Stimulated activated CD8-positive, alpha-beta memory T cell treated with anti-CD3 and anti-CD28 coated beads, Interleukin-4, amount 100 ng/mL, for 48 hours (primary cell): ENCODE measurements at places on chromosomes 11 and 22.

- no peak for DNase-seq
Observed at GRCh38 chr11:31646216-31646615, 136.6 kb downstream of the ELP4 start.

DNA sequence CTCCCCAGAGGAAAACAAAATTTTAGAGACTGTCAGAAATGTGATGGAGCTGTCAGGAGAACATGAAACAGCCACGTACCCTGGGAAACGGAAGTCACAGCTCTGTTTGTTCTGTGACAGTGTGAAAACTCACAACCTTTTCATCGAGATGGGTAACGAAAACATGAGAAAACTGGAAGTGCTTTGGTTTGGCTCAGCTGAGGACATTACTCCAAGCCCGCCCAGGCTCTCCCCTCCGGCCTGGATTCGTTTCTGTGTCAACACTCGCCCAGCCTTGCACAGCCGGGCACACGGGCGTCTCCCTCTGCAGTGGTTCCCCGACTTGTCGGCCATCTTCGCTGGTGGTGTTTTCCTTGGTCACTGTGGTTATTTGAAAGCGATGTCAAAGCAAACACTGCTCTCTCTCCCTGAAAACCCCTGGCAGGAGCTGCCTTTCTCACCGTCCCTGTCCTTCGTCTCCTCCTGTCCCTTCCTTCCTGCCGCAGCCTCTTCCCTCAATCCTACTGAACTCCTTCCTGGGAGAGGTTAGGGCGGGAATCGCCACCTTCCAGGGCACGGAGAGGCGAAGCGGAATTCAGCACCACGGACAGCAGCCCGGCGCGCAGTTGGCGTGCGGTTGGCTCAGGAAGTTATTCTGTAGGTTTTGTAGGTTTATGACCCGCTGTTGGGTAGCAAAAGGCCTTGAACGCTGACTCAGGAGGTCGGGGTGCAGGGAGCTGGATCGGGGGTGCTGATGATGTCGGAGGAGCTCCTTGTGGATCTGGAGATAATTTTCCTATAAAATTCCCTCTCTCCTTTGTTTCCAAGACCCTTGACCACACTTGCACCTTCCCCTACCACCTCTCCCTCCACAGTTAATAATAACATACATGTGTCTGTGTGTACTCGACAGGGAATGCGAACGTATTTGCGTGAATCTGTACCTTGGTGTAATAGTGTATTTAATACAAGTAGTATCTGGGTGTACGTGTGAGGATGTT lies 13.1 kb upstream of the RPS19BP1 start:
- peak; percentile 85 for DNase-seq

- no peak for DNase-seq
Observed at GRCh38 chr11:112235750-112236390, 9.6 kb downstream of the PTS start.

- DNase-seq: no peak
Observed at GRCh38 chr22:17906978-17907747, 117.2 kb downstream of the MICAL3 start.

GRCh38 chr11:6856871-6857270 lies 6.0 kb upstream of the OR10A2 start:
- DNase-seq: no peak

DNA sequence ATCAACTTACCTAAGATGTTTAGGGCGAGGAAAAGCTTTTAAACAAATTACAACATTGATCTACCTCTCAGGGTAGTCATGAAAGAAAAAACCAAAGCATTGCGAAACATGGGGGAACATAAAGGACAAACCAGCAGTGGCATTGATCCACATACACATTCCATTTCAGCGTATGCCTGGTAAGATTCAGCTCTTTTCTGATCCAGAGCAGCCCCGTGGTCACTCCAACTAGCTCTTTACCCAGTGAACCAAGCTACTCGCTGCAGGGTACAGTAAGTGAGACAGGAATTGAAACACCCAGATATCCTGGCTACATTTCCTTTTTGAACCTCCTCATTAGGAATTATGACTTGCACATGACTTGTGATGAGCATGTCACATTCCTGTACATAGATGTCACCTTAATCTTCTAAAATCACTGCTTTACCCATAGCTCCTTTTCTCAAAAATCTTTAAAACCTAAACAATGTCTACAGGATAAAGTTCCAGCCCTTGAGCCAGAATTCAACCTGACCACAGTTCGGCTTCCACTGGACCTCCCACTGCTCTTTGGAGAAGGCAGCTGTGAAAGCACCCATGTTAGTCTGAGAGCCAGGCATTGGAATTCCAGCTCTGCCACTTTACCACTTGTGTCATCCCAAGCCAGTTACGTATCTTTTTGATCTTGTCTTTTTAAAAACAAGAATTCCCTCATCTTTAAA lies 42.9 kb upstream of the AKIP1 start:
- DNase-seq: no peak

DNA sequence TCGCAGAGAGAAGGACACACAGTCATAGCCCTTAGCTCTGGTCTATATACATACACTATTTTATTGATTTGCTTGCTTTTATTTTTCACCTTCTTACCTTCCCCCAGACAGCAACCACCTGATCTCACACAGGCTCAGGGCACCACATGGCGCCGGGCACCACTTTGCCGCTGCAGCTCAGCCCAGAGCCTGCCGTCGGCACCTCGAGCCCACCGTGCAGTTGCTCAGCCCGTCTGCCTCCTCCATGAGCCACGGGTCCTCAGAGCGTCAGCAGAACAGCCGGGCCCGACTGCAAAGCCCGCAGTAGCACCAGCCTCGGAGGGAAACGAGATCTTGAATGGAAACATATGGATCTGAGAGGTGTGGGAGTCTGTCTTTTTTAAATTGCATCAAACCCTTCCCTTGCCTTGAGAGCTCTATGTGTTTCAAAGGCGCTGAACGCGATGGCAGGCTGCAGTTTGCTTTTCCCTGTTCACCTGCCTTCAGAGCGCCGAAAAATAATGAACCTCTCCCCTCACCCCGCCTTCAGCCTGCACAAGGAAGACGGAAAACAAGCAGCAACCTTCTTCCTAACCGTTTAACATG lies 505.4 kb downstream of the MN1 start:
- DNase-seq: no peak

GRCh38 chr11:111327908-111328624 lies 29.7 kb downstream of the POU2AF3 start:
- DNase-seq: no peak

DNA sequence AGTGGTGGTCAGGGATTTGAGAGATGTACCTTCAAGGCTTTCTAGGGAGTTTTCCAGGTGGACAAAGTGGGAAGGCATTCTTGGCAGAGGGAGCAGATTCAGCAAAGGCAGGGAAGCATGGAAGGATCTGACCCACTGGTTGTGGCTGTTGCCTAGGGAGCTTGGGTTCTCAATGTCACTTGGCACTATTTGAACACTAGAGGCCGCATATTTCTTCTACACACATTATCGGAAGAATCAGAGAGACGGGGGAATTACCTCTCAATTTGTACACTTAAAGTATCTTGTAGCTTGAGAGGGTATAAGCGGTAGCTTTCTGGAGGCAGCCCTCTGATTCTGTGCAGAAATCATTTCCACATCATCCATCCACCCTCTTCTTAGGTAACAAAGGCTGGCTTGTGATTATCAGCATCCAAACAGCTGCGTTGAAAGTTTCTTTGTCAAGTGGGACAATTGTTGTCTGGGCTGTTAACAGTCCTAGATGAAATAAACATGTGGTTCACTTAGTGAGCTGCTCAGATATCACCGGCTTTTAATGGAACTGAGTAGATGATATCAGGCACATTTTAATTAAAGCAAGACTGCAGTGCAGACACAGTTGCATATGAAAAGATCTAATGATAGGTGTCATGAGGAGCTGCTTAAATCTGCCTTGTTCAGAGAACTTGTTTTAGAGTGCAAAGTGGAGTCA lies 2.6 kb downstream of the NELL1 start:
- no peak for DNase-seq

- no peak for DNase-seq
Observed at GRCh38 chr11:14554959-14555358, 34.8 kb upstream of the PSMA1 start.

GRCh38 chr11:68904248-68904847 lies 657 bp downstream of the IGHMBP2 start:
- DNase-seq: peak; percentile 54

GRCh38 chr11:1691878-1692707 lies 4.9 kb upstream of the KRTAP5-6 start:
- DNase-seq: no peak

- DNase-seq: no peak
Observed at GRCh38 chr11:76665921-76666351, 4.6 kb downstream of the LRRC32 start.

GRCh38 chr11:44229624-44230023 lies 80.3 kb downstream of the ALX4 start:
- DNase-seq: no peak

DNA sequence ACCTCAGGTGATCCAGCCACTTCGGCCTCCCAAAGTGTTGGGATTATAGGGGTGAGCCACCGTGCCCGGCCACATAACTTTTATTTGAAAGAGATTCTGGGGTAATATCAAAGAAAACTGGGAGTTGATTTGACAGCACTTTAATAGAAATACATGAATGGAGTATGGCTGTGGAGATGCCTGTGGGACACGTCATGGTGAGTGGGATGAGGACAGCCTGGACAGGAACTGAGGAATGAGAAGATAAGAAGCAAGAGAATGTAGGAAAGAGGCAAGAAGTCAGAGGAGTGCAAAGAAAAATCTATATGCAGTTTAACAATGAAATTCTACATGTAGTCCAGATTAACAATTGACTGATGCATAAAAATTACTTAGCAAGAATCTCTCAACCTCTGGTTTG lies 31.0 kb downstream of the SLC22A6 start:
- DNase-seq: no peak

GRCh38 chr11:44047931-44048431 lies at the start of gene ACCSL:
Gene ACCSL, plus strand, starts transcription at chr11:44047981. Its CDS starts 56 bp downstream, at chr11:44048037.
- no peak for DNase-seq

GRCh38 chr22:36702842-36703215 lies 723 bp downstream of the CACNG2 start:
- no peak for DNase-seq

- no peak for DNase-seq
Observed at GRCh38 chr11:86211619-86212018, 32.9 kb upstream of the EED start.

DNA sequence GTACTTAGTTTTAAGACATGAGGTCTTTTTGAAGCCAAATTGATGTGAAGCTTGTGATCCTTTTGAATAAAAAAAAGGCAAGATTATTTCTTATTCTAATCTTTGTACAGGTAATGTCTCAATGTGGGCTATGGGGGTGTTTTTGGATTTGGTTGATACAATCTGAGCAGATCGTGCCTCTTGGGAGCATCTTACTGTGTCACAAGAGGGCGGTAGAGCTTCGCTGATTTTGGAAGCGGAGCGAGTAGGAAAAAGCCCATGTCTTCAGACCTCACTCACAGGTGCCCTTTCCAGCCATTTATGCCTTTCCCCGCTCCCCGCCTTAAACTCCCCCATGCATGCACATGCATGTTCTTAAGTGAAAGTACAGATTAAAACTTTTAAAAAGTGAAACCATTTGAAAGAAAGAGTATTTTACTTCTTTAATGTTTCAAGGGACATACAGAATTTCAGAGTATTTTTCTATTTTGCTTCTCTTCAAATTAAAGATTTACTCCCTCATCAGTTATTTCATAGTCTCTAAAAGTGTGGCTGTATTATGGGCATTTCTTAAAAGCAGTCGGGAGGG lies 18.8 kb downstream of the DDX25 start:
- DNase-seq: peak; percentile 71

- no peak for DNase-seq
Observed at GRCh38 chr11:14449302-14449714, 50.3 kb downstream of the COPB1 start.

DNA sequence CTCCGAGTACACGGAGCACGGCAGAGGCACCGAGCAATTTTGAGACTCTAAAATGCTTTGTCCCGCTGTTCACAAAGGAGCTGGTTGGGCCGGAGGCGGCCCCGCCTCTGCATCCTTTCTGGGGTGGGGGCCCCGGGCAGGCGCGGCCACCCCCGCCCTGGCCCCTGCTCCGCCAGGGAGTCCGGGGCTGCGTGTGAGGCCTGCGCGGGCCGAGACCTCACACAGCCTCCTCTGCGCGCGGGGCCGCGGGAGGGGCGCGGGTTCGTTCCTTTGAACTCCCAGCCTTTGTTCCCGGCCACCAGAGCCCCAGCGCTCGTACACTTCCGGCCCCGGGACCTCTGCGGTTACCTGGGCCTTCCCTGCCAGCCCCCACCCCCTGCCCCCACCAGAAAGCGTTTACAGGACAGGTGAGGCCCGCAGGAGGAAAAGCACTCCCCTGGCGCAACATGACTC lies 1.6 kb downstream of the FGF19 start:
- DNase-seq: no peak

DNA sequence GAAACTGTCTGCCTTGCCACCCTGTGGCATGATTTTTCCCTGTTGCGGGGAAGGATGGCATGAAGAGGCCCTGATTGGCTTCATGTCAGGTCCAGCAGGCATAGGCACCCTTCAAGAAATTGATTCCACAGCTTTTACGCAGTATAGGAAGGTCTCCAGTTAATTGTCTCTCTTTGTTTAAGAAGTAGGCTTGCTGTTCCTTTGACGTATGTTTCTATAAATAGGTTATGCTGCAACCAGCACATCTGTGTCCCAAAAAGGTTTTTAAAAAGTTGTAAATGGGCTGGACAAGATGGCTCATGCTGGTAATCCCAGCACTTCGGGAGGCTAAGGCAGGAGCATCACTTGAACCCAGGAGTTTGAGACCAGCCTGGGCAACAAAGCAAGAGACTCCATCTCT lies 62.6 kb downstream of the CD6 start:
- no peak for DNase-seq

DNA sequence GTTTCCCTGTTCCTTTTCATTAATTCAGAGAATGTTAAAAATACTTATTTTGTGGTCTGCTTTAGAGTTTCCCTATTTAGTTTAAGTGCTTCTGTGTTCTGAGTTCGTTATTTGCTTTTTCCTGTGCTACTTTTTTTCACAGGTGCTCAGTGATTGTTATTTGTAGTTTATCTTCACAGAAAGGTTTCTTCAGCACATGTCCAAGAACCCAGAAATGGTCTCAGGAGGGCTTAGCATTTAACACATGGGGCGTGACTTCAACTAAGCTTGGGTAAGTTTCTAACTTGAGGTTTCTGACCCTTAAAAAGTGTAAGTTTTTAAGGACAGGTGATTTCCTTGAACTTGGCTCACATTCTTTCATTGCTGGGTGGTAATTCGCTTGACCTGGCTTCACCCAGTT lies 157.3 kb downstream of the AASDHPPT start:
- DNase-seq: no peak

DNA sequence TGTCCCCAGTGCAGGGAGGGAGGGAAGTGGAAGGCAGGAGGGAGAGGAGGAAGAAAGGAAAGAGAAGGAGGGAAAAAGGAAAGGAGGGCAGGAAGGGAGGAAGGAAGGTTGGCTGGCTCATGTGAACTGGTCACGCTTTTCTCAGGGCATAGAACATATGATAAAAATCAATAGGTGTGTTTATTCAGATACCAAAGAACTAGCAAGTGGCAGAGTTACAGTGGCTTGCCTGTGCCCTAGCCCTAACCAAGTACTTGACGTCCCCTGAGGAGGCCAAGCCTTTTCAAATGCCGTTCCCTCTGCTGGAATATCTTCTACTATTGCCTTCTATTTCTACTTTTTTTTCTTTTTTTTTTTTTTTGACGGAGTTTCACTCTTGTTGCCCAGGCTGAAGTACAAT lies 33.5 kb downstream of the CHRDL2 start:
- DNase-seq: no peak
